Sciatic nerve (tissue), 2 donors: ENCODE measurements at places on chromosomes 12 and 14. TPM values are rescaled to one million over a fixed set of nuclear protein-coding genes. Genes with fewer than 3 reads are reported as not detected.

RASSF9 gene
- total RNA-seq: 8.5 TPM

LAG3 gene
- total RNA-seq: 3.4 TPM

DNA sequence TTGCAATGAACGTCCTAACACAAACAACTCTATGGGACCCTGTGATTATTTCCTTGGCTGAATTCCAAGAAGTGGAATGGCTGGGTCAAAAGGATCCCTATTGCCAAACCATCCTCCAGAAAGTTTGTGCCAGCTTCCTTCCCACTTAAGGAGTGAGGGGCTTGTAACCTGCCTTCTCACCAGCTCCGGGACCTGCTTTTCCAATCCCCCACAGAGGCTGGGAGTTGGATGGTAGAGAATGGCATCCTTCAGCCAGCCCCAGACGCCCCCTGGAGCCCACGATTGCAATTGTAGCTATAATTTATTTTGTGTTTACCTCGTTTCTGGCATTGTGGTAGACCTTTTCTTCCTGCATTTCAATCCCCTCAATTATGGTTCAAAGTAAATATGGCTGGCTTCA is 9.7 kb upstream of the ZDHHC22 start:
- no peak for DNase-seq

DNA sequence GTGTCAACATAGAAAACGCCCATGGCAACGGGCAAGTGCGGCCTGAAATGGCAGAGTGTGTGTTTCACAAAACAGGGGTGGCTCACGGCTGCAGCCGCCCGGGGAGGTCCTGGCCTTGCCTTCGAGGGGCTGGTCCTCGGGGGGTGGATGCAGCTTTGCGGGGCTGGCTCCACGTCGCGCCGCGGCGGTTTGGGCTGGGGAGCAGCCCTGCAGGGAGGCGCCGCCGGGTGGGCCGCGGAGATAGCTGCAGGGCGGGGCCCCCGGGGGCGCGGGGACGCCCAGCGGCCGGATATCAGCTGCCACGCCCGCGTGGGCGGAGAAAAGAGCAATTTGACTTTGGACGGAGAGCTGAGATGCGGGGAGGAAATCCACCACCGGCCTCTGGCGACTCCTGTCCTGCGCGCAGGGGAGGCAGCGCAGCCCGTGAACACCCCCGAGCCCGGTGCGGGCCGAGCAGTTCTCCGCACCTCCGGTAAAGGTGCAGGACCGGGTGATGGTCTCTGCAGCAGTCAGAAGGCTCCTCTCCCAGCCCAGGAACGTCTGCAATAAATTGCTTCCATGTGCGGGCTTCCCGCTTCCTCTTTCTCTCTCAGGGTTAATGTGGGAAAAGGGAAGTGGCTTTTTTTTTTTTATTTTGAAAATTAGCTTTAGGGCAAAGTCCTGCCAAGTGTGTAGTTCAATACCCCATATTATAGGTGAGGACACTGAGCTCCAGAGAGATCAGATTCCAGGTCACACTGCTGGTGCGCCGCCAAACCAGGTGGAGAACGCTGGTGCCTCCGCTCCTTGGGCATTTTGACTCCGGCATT is 110.5 kb downstream of the ARF6 start:
- peak; percentile 87 for DNase-seq

DNA sequence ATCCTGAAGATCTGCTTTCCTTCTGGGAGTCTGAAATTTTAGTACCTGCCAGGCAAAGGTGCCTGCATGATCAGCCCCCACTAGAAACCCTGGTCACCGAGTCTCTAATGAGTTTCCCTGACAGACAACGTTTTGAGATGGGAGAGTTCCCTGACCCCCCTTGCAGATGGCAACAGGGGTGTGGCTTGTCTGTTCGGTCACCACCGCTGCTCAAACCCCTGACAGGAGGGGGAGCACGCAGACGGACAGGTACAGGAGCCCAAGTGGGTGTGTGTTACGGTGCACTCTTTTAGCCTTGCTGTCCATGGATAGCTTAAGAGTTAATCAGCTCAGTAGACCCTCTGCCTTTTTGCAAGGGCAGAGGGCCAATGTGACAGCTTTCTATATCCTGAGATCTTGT is 19.3 kb upstream of the CDKN3 start:
- DNase-seq: no peak

DNA sequence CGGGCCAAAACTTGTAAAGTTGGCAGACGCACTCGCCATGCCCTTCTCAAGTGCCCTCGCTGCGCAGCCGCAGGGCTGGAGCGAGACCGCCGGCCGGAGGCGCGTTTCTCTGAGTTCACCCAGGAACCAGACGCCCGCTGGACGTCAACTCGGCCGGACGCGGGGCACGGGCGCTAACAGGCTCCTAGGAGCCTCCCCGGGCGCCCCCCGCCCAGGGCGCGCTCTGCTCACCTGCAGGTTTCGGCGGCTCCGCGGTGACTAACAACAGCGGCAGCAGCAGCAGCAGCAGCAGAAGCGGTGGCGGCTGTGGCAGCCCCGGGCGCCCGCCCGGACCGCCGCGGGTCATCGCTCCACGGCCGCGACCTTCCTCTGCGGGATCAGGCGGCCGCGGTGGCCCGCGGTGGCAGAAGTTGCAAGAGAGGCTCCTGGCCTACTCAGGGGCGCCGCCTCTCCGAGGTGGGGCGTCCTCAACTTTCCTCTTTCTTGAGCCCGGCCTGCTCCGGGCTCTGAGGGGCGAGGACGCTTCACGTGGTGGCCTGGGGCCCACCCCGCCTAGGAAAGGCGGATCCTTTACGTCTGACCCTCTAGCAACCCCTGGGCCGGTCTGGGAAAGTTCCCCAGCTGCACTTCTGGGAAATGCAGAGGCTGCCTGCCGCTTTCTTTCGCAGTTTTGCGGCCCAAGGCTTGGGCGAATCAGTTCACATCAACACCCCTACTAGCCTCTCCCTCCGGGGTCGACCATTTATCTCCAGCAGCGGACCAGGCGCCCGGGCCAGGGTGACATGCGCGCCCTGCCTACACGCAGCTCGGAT is at the start of gene PLBD1:
Gene PLBD1 (minus strand): TSS at position 533 of the 812 bp plus-strand sequence. CDS start 187 bp downstream, at position 346.
- DNase-seq: peak; percentile 75

CFAP54 gene
- total RNA-seq: 1.2 TPM

DNA sequence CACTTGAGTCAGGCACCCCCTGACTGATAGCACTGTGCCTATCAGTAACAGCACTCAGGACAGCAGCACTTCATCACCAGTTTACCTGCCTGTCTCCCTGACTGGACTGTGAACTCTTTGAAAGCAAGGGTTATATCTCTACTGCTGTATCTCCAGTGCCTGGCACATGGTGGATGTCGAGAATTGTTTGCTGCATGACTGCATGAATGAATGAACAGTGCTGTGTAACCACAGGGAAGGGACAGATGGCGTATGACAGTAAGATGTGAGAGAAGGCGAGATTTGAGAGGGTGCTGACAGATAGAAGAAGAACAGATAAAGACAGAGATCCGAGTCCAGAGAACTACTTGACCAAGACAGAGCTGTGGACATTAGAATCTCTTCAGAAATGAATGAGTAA is 29.7 kb downstream of the BRAP start:
- no peak for DNase-seq

DNA sequence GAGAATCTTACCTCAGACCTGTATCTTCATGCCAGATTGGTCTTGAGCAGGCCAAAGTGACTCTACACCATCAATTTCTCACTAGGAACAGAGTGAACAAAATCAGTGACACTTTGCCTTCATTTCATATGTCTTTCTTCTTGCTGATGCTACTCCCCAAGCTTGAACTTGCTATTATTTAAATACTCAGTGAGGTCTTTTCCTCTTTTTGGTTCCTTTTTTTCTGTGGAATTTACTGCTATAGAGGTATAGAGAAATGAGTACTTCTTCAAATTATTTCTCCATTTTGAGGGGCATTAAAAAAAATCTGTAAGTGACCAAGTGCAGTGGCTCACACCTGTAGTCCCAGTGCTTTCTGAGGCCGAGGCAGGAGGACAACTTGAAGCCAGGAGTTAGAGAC is at the start of gene GPR33:
Gene GPR33 (minus strand): TSS at position 154 of the 400 bp plus-strand sequence. CDS start 4,074 bp downstream, outside the sequence.
- no peak for DNase-seq

DNA sequence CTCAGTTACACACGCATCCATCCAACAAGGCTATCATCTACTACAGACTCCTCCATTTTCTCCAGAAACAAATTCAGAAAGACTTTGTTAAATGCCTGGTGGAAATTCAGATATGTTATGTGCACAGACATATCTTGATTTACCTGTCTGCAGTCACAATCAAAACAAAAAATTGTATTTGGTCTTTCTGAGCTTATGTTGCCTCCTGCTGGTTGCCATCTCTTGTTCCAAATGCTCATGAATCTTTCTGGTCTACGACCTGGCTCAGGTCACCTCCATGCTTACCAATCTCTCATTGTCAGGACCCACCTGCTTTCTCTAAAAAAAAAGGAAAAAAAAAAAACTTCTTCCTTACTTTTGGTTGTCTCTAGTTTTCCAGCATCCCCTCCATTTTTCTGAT is 169.2 kb upstream of the PLXNC1 start:
- DNase-seq: no peak

DNA sequence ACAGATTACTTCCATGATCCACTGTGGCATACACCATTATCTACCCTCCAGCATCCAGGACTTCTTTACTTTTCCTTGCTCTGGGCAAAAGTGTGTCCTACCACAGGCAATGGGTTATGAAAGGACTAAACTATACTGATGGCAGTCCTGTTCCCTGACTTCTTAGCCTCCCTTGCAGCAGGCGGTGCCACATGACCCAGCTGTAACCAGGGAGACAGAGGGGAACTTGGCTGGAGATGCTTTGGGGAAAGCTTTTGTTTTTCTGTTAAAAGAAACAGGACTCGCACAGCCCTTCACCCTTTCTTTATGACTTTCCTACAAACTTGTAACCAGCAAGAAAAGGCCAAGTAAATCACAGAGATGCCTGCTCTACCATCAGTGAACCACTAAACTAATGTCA is 394.4 kb downstream of the PCNX1 start:
- no peak for DNase-seq

DNA sequence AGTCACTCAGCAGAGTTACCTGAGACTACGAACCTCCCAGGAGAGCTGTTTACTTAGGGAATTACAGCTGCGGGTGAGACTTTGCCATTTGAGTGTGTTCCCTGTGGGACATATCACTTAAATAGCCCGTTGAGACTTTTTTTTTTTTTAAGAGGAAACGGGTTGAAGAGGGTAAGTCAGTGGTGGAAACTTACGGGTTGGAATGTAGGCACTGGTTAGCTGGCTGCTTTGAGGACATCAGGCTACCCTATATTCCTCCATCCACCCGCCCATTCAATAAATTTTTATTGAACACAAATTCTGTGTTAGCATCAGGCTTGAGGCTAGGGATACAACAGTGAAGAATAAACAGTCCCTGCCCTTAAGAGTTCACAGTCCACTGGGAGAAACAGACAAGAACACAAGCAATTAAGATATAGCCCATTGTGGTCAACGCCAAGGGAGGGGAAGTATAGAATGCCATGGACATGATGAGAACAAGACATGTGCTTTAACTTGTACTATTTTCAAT is 88.1 kb upstream of the CPSF6 start:
- no peak for DNase-seq

MOAP1 gene
- total RNA-seq: 22.9 TPM

DNA sequence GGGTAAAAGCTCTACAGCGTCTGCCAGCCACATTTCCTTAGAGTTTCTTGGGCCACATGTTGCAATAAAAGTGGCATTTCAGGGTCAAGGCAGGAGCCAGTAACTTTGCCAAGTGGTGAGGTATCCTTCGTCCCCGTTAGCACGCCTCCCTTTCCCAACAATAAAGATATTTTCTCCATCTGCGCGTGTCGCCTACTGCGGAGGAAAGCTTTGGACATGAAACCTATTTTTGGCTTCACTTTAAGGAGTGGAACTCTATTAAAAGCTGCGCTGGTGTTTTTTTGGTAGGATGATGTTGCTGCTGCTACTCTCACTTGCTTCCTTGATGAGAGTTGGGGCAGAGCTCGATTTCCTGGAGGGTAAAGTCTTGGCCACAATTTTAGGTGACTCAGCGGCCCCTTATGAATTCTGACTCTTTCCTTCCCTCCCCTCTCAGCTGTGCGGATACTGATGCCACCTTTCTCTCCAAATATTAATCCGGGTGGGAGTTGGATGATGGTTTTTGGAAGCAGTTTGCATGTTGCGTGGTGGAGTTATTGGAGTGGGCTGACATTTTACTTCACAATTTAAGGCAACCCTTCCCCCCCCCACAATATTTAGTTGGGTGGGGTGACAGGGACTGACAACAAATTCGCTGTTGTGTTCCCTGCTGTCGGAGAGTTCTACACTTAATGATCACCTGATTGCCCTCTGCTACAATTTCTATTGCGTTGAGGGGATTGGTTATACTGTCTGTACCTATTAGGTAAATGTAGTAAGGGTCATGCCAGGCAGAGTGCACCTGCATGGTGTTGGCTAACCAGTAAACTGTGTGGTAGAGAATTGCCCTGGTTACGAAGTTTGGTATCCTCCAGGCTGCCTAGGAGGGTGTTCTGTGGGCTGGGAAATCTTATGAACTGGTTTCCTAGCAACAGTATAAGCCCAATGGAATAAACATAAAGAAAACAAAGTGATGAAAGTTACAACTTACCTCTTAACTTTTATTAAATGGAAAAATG is 1.1 kb downstream of the CCDC91 start:
- no peak for DNase-seq

GRCh38 chr12:68034567-68034966 is 45.3 kb downstream of the IFNG-AS1 start:
- DNase-seq: no peak

GRCh38 chr12:32499048-32499447 is 99.7 kb downstream of the FGD4 start:
- DNase-seq: no peak

- DNase-seq: peak; percentile 72
Observed at GRCh38 chr12:53061404-53062010, 11.6 kb downstream of the TNS2 start.
